Left renal pelvis (tissue), 4 donors: ENCODE measurements at places on chromosomes 5 and 9. TPM values are rescaled to one million over a fixed set of nuclear protein-coding genes. Genes with fewer than 3 reads are reported as not detected.

DNA sequence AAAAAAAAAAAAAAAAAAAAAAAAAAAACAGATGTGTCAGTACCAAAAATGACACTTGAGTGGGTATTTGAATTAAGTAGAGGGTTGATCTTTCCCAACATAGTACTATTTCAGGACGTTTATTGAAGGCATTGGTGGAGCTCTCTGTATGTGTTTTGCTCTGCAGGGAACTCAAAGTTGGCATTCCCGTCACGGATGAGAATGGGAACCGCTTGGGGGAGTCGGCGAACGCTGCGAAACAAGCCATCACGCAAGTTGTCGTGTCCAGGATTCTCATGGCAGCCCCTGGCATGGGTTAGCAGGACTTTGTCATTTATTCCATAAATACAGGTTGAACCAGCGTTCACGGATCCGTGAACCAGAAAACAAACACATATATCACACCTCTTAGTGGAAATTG, 34.9 kb downstream of the SFXN1 start:
- no peak for DNase-seq

DNA sequence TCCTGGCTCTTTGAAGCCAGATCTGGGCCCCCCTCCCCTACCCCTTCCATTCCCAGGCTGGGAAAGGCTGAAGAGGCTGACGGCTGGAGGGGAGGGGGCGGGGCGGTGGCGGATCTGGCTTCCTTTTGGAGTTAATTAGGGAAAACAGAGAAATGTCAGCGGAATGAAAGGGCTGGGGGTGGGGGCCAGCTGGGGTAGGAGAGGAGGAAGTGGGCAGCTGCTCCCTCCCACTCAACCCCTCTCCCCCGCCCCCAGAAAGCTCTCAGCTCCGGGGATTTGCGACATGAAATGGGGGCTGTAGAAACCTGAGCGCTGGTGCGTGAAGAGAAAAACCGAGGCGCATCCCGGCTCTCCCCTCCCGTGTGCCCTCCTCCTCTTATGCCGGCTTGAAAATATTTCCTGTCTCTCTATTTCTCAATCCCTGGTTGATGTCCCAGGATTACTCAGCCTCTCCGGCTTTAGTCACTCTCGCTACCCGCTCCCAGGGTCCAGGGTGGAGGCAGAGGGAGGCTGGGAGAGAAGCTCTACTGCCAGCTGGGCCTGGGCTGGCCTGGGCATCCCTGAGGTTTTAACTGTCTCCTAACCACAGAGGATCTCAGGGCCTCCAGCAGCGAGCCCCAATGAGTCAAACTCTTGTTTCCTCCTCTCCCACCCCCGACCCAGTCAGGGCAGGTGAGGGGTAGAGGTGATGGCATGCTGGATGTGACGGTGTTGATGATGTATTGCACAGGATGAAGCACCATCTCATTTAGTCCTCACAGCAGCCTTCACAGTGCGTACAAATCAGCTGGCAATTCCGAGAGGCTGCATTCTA, 20.1 kb downstream of the PCDHGC5 start:
- no peak for DNase-seq

GRCh38 chr5:44495280-44495679, 106.1 kb upstream of the FGF10 start:
- DNase-seq, result no peak

DNA sequence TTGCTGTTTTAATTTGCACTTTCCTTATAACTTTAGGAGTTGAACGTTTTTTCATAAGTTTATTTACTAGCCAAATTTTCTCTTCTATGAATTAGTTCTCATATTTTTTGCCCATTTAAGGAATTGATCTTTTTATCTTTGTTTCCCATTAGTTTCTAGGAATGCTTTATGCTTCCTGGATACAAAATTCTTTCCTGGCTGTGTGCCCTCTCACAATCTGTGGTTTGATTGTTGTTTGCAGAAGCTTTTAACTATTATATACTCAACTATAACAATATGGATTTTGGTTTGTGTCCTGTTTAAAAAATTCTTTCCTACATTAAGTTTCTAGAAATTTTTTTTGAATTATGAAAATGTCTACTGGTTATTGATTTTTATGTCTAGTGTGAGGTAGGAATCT, 206.3 kb downstream of the CSNK1G3 start:
- DNase-seq, result no peak

SPATA31E1 gene
- polyA plus RNA-seq, result not detected
